ENCODE measurements at places on chromosomes 13 and 19.

DNA sequence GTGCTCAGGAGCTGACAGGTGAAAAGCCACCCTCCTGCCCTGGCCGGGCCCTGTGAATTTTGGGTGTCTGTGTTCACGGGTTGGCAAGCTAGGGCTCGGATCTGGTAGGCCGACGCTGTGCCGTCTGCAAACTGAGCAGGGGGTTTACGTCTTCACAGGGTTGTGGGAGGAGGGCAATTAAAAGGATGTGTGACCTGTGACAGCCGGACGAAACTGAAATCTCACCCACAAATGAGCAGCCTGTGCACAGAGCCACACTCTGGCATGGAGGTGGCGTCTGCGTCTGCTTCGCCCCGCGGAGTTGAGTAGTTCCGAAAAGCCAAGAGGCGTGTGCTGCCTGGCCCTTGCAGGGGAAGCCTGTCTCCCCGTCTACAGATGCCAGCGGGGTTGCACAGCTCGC, 117.3 kb downstream of the KDM4B start:
- no peak for DNase-seq

DNA sequence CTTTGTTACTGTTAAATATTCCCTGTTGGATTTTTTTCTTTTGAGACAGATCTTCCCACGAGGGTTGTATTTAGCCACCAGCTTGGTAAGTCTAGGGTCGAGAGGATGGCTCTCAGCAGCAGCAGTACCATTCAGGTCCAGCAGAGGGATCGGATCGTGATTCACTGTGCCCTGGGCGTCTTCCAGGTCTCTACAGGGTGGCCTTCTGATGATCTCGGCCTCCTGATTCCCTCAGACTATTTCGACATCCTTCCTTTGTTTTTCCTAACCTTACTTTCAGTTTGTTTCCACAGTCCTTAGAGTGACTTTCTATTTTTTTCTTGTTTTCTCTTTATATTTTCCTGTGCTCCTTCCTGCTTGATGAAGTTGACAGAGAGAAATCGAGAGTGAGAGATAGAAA, 1436.9 kb downstream of the UQCRFS1 start:
- DNase-seq = peak; percentile 32

GRCh38 chr19:3612901-3613741, 6.4 kb upstream of the TBXA2R start:
- no peak for DNase-seq

DNA sequence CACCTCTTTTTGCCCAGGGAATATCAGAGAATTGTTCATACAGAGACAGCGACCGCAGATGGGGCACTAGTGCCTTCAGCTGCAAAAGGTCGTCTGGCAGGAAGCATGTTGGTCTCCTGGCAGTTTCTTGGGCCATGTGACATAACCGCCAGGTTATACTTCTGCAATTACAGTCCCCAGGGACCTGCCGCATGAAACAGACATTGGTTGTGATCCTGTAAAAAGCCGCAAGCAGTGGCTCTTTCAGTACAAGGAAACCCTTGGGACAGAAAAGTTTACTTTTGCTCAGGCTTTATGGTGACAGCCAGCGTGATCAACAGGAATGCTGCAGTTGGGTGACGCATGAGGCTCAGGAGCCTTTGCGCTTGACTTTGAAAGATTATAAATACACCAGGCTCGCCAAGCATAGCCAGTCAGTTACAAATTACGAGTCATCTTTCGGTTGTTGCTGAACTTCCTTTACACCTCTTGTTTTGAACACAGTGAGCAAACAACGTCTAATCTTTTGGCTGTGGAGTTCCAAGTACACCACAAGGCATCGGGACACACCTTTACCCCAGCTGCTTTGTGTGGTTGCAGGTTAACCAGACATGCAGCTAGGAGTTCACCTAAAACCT, 50.5 kb upstream of the UBE2L5 start:
- DNase-seq = peak; percentile 42

GRCh38 chr19:5651361-5651760, 28.5 kb downstream of the SAFB start:
- DNase-seq = no peak

DNA sequence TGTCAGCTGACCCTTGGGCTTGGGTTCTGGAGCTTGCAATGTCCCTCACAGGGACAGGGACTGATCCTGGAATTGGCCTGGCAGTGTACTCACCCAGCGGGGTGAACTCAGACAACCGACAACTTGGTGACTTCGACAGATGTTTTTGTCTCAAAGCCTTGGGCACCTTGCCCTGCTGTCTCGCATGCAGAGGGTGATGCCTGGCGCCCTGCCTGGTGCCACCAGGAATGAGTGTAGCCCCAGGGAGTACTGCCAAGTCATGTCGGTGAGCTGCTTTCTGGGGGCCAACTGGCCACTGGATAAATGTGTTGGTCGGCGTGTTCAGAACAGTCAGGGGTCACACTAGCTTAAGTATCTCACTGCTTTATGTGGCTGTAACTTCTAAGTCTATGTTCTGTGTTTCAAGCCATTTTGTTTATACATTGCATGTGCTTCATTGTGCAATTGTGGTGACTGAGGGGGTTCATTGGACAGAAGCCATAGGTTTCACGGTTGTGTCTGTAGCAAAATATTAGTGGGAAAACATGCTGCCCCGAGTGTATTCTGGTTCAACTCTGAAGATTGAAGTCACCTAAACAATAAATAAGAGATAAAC, 96.3 kb upstream of the TNFSF11 start:
- DNase-seq = no peak

DNA sequence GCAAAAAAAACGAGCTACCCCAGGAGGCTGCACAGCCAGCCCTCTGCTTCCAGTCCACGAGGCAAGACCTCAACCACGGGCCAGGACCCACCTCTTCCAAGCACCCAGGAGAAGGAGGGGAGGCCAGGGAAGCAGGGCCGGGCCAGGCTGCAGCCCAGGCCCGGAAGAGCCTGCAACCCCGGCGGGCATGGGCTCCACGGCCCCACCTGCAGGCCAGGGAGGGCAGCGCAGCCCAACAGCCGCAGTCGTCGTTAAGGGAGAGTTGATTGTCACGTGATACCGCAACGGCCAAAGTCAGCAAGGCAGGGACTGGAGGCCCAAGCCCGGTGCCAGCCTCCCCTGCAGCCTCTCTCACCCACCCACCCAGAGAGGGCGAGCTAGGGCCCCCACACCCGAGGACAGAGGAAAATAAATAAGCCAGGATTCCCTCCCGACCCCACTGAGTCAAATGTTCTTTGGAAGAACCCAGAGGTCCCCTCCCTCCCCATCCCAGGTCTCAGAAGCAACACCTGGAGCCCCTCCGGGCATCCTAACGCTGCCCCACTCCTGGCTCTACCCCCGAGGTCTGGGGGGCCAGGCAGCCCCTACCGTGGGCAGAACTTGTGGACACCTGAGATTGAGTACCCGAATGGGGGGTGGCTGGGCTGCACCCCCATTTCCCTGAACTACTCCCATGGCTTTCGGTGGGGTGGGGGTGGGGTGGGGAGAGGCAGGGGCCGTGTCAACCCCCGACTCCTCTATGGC, 5.2 kb upstream of the REXO1 start:
- peak; percentile 79 for DNase-seq

- no peak for DNase-seq
These were observed 2.5 kb downstream of the SSC5D start for GRCh38 chr19:55490478-55491432.

GRCh38 chr19:41821003-41821735, 23.3 kb downstream of the LYPD4 start:
- DNase-seq = peak; percentile 64

DNA sequence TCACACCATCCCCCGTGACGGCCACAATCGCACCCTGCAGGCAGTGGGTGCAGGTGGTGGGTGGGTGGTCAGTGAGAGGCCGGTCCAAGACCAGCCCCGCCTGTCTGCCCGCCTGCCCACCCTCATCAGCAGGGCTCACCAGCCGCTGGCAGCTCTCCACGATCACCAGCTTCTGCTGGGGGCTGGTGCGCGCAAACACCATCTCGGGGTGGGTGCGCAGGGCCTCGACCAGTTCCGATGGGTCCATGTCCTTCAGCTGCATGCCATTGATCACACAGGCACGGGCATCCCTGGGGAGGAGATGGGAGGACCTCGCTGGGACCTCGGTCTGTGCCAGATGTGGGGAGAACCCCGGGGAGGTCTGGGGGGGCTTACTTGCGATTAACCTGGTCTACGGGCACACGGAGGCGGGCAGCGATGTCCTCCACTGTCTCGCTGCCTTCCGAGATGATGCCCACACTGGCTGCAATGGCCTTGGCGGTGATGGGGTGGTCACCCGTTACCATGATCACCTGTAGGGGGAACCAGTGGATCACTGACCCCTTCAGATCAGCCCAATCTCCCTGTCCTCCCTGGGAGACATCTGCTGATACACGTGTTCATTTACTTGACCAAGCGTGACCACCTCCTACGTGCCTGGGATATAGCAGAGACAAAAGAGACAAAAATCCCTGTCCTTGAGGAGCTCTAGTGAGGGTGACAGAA, 8.0 kb downstream of the ATP4A start:
- peak; percentile 31 for DNase-seq

DNA sequence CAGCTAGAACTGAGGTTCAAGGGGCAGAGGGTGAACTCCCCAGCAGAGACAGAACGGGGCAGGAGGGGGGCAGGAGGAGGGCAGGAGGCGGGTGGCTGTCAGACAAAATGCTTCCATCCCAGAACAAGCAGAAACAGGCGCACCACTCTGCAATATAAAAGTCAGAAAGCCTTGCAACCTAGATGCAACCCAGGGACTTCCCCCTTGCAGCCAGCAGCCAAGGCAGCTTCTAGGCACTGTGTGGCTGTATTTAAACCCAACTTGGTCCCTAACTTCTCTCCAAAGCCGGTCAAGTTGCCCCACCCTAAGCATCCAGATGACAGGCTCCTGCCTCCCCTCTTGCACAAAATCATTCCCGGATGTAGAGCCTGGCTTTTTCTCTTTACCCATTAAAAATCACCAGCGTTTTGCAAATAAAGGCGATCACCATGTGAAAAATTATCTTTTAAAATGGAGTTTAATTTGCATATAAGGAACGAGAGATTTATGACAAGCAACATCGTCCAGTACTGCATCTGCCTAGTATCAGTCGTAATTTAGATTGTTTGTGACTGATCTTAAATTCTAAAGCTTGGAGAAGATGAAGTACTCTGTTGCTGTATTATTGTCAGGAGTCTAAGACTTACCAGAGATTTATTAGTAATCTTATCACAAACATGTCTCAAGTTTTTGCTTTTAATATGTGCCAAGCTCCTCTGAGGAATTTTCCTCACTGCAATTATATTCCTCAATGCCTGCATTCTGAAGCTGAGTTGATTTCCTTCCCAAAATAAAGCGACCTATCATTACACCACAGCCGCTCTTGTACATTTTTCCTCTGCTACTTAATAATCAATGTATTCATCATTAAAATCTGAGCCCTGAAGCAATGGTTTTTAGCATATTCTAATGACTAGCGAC, 307.1 kb upstream of the ZNF507 start:
- no peak for DNase-seq

DNA sequence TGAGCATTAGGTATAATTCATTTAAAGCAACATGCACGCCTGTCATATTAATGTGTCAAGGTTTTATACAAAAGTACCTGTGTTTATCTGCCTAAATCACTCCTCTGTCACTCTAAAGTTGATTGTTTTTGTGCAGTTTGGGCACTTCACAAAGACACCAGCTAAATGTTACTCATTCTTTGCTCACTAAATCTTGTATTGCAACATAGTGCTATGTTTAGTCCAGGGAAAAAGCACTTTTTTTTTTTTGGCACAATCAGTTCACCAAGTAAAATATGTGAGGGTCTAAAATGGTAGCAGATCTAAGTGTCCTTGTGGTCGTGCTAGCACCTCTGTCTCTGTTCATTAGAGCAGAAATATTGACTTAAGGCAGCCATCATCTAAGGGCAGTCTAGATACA, 2526.7 kb upstream of the PCDH20 start:
- DNase-seq = no peak

- no peak for DNase-seq
These were observed 5.5 kb upstream of the PRTN3 start for GRCh38 chr19:835210-835810.

DNA sequence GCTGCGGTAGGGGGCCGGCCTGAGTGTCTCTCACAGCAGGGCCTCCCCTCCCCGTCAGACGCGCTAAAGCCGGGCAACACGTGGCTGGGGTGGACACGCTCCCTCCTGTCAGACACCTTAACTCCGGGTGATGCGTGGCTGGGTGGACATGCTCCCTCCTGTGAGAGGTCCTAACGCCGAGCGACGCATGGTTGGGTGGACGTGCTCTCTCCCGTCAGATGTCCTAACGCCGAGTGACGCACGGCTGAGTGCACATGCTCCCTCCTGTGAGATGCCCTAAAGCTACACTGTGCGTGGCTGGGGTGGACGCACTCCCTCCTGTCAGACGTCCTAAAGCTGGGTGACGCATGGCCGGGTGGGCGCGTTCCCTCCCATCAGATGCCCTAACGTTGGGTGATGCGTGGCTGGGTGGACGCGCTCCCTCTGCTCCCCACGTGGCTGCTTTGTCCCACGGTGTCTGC, 126.1 kb upstream of the MCF2L start:
- DNase-seq = no peak

- peak; percentile 73 for DNase-seq
These were observed 110.9 kb downstream of the IER2 start for GRCh38 chr19:13260883-13261653.

- no peak for DNase-seq
These were observed 533.0 kb downstream of the MYO16 start for GRCh38 chr13:109162248-109163036.

GRCh38 chr13:82698941-82699340, 1183.3 kb downstream of the SLITRK1 start:
- no peak for DNase-seq

DNA sequence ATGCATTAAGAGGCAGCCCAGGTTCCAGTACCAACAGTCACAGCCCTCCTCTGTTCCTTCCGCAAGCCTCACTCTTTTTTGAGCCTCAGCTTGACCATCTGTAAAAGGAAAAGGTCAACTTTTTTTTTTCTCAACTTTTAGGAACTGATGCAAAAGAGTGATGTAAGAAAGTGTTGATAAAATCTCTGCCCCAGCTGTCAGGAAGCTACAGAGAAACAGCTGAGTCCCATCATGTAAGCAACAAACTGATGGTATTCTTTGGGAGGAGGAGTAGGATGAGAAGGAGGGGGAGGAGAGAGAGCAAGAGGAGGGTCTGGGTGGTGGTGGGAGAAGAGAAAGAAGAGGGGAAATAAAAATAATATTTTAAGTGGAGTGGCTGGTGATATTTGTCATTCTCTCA, 233.9 kb upstream of the TSHZ3 start:
- DNase-seq = no peak

- no peak for DNase-seq
These were observed 17.4 kb upstream of the PLPP2 start for GRCh38 chr19:308471-309205.

GRCh38 chr19:33461256-33462111, 60.1 kb downstream of the PEPD start:
- no peak for DNase-seq

GRCh38 chr19:15439078-15439799, 10.5 kb downstream of the WIZ start:
- DNase-seq = no peak

DNA sequence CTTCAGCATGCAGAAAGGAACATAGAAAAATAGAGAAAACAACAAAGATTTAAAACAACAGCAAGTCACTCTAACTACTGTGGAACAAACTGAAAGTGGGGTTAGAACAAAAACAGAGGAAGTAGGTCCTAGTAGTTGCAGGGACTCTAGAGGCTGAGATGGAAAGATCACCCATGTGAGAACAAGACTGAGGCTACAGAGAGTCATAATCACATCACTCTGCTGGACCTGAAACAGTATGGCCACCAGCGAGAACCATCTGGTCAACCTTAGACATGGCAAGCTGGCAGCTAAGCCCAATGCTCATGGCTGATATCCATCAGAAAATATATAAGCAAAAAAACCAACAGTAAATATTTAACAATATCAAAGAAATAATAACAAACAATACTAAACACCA, 35.8 kb upstream of the ZNF724 start:
- no peak for DNase-seq

All from ACHN (cell line).